NCI-H82 (cell line): ENCODE measurements at places on chromosomes 2 and 18.

- DNase-seq = peak; percentile 27
Measured at GRCh38 chr2:59449274-59449673, 1104.2 kb downstream of the BCL11A start.

GRCh38 chr2:148048475-148049221 is 27.8 kb downstream of the MBD5 start:
- DNase-seq = no peak

- no peak for DNase-seq
Measured at GRCh38 chr2:98726735-98727368, 4.1 kb downstream of the MGAT4A start.

DNA sequence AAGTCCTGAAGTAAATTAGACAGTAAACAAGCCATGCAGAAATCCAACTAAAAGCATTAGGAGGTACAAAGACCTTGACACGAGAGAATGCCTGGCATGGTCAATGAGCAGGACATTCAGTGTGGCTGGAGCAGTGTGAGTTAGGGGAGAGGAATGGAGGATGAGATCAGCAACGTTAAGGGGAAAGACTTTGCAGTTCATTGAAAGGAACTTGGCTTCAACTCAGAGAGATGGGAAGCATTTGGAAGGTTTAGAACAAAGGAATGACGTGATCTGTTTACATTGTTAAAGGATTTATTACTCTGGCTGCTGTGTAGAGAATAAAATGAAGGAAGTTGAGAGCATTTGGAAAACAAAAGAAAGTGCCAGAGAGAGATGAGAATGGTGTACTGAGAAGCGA is 621.3 kb downstream of the XIRP2 start:
- DNase-seq = peak; percentile 23

DNA sequence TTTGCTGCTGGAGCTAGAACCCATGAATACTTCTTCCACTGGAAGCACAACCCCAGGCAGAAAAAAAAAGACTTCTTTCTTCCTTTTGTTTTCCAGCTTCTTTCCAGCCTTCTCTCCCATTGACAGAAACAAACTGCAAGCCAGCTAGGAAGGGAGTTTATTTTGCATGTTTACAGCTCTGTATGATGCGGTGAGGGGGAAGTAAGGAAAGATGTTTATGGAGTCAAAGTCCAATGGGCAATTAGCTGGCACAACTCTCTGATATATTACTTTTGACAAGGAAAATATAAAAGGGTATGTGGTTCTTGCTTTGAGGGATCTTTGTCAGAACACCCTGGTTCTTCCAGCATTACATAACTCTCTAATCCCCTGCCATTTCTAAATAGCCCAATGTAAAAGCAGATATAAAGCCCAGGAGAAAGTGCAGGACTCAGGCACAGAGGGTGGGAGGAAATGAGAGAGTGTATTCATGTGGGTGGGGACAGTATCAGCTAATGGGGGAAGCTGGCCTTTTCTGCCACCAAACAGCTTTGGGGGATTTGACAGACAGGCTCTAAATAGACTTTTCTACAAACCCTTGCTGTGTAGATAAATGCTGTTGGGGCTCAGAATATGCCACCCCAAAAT is 9.3 kb upstream of the NMS start:
- no peak for DNase-seq

- no peak for DNase-seq
Measured at GRCh38 chr2:46196871-46197462, 100.2 kb upstream of the EPAS1 start.

GRCh38 chr18:58788470-58788869 is 76.2 kb upstream of the ZNF532 start:
- no peak for DNase-seq

- DNase-seq = no peak
Measured at GRCh38 chr2:238694922-238695321, 153.0 kb upstream of the TWIST2 start.

GRCh38 chr2:201882353-201883090 is 76.2 kb downstream of the CDK15 start:
- peak; percentile 61 for DNase-seq

- DNase-seq = no peak
Measured at GRCh38 chr2:240151477-240152031, 11.1 kb upstream of the OTOS start.

DNA sequence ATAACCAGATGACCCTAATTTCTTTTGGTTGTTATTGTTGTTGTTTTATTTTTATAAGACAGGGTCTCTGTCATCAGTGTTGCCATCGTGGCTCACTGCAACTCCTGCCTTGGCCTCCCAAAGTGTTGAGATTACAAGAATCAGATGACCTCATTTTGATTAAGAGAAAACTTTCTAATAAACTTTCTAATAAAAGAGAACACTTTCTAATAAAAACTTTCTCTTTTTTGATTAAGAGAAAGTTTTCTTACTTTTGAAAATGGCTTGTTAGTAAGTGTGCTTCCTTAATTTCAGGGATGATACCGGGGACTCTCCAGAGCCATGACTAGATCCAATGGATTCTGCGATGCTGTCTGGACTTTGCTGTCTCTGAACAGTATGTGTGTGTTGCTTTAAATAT is 7.7 kb downstream of the CENPA start:
- DNase-seq = no peak

- peak; percentile 59 for DNase-seq
Measured at GRCh38 chr2:203484266-203485112, 50.6 kb downstream of the RAPH1 start.

- DNase-seq = no peak
Measured at GRCh38 chr2:101782427-101782792, 84.9 kb downstream of the MAP4K4 start.

GRCh38 chr2:231039294-231039664 is 2.0 kb downstream of the C2orf72 start:
- no peak for DNase-seq

DNA sequence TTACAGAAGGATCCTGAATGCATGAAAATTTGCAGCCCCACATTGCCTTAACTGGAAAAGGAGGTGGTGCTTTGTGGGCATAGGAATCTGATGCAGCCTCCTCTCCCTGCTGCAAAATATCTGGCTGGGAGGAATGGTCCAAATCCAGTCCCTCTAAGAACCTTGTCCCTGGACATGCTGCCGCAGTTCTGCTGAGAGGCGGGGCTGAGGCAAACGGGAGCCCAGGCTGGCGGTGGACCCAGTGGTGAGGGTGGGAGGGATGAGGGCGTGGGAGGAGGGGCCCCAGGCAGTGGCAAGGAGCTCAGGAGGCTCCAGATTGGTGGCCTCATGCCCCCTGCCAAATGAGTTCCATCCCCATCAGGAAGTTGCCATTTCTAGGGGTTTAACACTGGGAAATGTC is 36.2 kb downstream of the ZAP70 start:
- DNase-seq = no peak

- no peak for DNase-seq
Measured at GRCh38 chr2:172011812-172012575, 12.2 kb downstream of the METAP1D start.

DNA sequence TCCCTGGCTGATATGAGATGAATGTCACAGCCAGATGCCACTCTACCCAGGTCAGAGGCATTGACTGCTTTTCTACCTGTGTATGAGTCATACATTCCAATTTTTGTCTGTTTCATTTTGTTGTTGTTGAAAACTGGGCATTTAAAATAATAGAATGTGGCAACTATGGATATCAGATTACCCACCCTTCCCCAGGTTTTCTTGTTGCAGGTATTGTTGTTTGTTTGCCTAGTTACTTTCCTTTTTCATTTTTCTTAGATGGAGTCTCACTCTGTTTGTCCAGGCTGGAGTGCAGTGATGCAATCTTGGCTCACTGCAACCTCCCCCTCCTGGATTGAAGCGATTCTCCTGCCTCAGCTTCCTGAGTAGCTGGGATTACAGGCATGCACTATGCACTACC is 70.2 kb downstream of the LRRC30 start:
- no peak for DNase-seq

- DNase-seq = no peak
Measured at GRCh38 chr2:121429927-121430520, 100.7 kb upstream of the RNU4ATAC start.

- DNase-seq = peak; percentile 77
Measured at GRCh38 chr18:48676756-48677368, 138.0 kb downstream of the CTIF start.

DNA sequence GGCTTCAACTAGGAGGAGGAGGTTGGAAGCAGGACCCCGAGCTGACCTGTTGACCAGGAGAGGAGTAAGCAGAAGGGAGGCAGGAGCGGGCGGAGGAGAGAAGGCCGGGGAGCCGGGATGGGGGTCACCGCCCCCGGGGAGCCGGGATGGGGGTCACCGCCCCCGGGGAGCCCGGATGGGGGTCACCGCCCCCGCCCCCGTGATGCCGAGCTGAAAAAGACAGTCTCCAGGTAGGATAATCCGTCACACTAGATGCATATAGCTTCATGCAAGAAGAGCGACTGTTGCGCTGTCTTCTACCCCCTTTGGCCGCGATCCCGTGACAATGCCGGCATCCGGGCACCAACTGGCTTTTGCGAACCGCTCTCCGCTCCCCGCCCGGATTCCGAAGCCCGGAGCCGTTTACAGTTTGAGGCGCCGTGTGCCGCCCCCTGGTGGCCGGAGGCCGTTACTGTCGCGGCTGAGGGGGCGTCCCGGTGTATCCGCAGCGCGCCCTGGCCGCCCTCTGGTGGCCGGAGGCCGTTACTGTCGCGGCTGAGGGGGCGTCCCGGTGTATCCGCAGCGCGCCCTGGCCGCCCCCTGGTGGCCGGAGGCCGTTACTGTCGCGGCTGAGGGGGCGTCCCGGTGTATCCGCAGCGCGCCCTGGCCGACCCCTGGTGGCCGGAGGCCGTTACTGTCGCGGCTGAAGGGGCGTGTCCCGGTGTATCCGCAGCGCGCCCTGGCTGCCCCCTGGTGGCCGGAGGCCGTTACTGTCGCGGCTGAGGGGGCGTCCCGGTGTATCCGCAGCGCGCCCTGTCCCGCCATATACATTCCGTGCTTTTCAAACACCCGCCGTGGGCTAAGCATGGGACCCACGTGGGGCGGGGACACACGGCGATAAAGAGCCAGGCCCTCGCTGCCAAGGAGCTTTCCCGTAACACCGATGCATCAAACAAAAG is 89.6 kb downstream of the ACTR3 start:
- DNase-seq = no peak

DNA sequence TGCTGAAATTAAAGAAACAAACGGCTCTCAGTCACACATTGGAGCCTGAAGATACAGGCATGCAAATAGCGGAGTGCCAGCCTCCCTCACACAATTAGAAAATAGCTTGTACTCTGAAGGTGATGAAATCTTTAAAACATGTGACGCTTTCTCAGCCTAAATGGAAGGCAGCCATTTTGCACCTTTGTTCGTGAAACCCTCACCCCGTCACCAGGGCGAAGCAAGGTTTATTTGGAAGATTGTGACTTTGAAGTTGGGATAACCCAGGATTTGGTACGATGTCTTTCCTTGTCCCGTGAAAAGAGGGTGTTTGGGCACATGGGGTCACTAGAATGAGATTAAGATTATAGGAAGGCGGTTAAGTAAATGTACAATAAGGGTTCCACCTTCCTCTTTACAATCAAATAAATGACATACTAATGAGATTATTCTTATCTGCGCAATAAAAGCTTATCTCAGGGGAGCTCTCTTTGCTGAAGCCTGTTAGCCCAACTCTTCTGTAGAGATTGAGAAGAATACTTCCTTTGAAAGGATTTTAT is 4.2 kb downstream of the SH3BP4 start:
- peak; percentile 84 for DNase-seq

- DNase-seq = no peak
Measured at GRCh38 chr18:59150236-59150635, 10.6 kb downstream of the SEC11C start.

- DNase-seq = no peak
Measured at GRCh38 chr2:239466061-239466754, 65.4 kb upstream of the HDAC4 start.

- no peak for DNase-seq
Measured at GRCh38 chr2:46967990-46968647, 52.5 kb upstream of the MCFD2 start.

- peak; percentile 87 for DNase-seq
Measured at GRCh38 chr18:60549338-60549960, 176.9 kb upstream of the MC4R start.

- no peak for DNase-seq
Measured at GRCh38 chr2:72138921-72139381, 8.7 kb downstream of the CYP26B1 start.

DNA sequence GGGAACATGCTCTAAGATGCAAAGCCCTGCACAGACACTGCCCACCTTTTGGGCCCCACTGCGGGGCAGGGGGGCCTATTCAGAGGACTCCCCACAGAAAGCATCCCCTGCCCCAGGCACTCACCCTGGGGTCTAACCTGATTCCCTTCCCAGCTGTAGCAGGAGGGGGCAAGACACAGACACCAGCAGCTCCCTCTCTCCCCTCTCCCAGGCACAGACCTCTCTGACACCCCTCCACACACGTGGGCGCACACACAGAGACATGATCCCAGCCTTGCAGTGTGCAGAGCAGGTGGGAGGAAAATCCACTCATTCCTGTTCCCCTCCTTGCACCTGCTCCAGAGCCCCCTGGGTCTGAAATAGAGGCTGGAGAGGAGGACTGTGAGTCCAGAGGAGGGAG is 10.7 kb downstream of the TNS1 start:
- DNase-seq = no peak

GRCh38 chr2:39228413-39229209 is 15.2 kb downstream of the CDKL4 start:
- no peak for DNase-seq

GRCh38 chr2:240797500-240797895 is 22.5 kb downstream of the KIF1A start:
- DNase-seq = no peak

DNA sequence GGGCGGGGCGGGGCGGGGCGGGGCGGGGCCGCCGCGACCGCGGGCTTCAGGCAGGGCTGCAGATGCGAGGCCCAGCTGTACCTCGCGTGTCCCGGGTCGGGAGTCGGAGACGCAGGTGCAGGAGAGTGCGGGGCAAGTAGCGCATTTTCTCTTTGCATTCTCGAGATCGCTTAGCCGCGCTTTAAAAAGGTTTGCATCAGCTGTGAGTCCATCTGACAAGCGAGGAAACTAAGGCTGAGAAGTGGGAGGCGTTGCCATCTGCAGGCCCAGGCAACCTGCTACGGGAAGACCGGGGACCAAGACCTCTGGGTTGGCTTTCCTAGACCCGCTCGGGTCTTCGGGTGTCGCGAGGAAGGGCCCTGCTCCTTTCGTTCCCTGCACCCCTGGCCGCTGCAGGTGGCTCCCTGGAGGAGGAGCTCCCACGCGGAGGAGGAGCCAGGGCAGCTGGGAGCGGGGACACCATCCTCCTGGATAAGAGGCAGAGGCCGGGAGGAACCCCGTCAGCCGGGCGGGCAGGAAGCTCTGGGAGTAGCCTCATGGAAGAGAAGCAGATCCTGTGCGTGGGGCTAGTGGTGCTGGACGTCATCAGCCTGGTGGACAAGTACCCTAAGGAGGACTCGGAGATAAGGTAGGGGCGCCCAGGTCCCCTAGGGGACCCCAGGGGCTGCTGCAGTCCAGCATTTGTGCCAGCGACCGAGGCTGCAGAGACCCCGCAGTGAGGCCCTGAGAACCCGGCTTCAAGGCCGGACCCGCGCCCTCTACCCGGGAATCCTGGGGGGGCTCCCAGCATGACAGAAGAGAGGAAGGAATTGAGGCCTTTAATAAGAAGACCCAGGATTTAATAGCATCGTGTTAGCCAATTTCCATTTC is at the start of gene KHK:
Gene KHK, plus strand, starts transcription at position 49 of the 870 bp plus-strand sequence. Its CDS starts 488 bp downstream, at position 537.
- peak; percentile 76 for DNase-seq

- peak; percentile 51 for DNase-seq
Measured at GRCh38 chr18:59631583-59632181, 65.5 kb downstream of the CCBE1 start.
